Common myeloid progenitor, CD34-positive (primary cell): ENCODE measurements at places on chromosomes 6 and 20.

GRCh38 chr20:8647961-8648441 is 420.9 kb upstream of the PLCB4 start:
- no peak for DNase-seq

GRCh38 chr6:159104931-159105330 is 60.1 kb upstream of the TAGAP start:
- DNase-seq, result no peak

DNA sequence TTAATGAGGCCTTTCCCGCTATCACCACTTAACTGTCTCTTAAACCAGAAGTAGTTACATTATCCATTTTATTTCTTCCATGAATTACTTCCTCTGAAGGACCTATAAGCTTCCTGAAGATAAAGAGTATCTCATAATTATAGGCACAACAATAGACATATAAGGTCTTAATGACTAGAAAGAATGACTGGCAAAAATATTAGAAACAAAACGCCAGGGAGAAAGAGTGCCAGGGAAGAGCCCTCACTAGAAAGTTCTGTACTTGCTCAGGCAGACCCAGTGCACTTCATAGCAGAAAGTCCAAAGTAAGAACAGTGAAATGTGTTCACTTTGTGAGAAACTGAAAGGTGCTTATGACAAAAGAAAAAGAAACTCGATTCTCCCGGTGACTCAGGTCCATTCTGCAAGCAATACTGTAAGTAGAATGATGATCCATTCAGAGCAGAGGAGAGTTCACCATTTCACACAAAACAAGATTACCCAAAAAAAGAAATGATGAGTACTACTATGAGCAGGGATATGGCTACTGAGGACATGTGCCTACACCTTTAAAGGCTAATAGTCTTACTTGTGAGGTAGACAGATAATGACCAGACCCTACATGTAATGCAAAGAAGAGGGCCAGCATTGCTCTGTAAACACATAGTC is 5.5 kb downstream of the ZNF334 start:
- no peak for DNase-seq

DNA sequence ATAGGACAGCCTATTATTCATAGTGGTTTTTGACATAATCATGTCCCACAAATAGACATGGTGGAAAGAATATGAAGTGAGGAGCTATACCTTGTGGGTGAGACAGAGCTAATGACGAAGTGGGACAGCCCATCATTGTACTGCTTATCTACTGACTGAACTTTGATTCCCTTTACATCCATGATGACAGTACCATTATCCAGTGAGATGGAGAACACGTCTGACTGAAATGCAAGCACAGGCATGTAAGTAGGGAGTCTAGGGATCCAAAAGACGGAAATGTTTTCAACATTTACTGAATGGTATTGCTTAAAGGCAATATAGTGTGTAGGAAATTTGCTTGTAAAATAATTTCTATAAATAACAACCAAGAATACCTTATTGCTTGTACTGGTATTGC is 43.5 kb downstream of the FAM229B start:
- no peak for DNase-seq

DNA sequence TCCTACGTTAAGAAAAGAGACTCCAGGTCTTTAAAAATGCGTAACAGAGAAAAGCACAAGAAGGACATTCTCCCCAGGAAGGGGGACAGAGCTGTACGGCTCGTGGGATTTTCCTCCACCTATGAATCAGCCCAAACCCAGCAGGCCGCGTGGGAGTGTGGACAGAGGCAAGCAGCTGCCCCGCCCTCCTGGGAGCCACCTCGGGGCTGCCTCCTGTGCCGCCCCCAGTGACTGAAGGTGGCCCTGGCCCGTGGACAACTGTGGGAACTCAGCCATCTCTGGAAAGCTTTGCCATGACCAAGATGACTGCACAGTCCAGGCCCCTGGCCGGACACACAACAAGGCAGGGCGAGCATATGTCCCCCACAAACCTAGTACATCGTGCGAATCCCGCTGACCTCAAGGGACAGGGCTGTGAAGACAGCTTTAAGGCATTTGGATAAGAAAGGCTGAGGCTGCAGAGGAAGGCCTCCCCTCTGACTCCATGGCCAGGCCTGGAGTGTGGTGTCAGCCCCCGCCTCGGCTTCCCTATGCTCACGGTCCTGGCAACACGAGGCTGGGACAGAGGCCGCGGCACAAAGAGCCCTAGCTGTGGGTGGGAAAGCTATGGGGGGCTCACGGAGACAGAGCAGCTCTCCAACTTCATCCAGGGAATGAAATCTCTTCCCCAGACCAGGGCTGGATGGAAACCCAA is 26.9 kb downstream of the PXDC1 start:
- DNase-seq, result no peak

DNA sequence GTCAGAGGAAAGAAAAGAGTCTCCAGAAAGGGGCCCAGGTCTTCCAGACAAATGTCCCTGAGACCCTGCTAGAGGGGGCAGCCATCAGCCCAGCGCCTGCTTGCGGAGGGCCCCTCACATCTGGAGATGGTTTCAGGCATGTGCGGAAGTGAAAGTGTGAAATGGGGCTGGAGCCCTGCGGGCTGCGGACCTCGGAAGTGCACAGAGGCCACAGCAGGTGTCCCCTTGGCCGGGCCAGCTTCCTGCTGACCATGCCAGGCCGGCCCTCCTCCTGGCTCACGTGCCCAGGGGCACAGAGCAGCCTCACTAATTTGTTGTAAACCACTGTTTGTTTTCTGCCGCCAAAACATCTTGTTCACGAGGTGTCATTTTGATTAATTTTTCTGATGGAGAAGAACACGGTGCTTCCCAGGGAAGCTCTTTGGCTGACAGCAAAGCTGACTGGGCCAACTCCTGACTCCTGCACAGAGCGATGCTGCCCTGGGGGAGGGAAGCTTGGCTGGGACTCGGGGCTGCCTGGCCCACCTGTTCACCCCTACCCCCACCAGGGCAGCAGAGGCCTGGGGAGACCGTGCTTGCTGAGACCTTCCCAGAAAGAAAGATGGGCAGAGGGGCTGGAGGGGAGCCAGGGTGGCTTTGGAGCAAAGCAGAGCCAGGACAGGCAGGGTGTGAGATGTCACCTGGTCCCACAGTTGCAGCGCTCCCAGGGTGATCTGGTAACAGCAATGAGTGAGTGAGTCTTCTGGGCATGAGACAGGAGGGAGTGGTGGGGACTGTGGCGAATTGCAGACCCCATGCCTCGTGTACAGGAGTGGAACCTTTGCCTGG is 54.2 kb downstream of the BCAS4 start:
- DNase-seq, result no peak

- no peak for DNase-seq
Observed at GRCh38 chr6:114446342-114446741, 103.5 kb upstream of the HS3ST5 start.

DNA sequence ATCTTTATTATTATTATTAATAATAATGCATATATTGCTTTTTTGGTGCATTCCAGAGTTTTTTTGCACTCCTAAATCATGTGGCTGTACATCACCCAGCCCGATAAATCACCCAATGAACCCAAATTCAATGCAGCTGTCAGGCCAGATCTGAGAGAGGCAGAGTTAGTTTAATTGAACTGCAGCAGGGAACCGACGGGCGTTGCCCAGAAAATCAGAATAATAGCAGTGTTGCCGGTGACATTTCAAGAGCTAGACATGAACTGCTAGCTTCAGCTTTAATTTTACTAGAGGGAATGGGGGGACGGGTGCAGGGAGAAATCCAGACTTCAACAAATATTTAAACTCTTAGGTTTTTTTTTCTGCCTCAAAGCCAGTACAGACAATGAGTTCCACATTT is 135.0 kb downstream of the CLIC5 start:
- no peak for DNase-seq

- no peak for DNase-seq
Observed at GRCh38 chr6:46653439-46654195, 842 bp downstream of the SLC25A27 start.

DNA sequence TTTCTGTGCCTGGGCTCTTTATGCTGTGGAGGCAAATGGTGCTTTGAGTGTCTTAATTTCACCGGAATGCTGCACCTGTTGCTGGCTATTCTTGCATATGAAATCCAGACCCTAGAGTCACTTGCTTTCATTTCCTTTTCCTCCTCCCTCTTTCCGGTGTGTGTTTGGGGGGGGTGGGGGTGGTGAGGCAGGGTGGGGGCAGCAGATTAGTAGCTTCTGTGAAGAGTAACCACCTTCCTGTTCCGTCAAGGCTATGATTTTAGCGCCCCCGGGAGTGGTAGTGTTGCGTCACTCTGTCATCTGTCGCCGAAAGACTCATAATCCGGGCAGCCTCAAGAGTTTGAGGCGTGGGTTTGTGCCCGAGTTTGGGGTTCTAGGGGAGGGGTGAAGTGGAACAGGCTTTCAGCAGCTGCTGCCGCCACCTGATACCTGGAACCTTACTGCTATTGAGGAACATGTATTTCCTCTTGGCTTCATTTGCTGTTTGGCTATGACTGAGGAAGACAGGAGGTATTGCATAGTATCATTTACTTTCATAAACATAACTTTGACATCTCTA is 49.1 kb downstream of the UTRN start:
- DNase-seq, result peak; percentile 93

- DNase-seq, result no peak
Observed at GRCh38 chr20:6579824-6580223, 187.7 kb upstream of the BMP2 start.

GRCh38 chr6:14660806-14661579 is 543.4 kb downstream of the CD83 start:
- DNase-seq, result peak; percentile 92

- DNase-seq, result no peak
Observed at GRCh38 chr6:1509241-1509640, 100.5 kb upstream of the FOXC1 start.

GRCh38 chr6:83220121-83220520 is 27.0 kb downstream of the RWDD2A start:
- no peak for DNase-seq

- DNase-seq, result peak; percentile 64
Observed at GRCh38 chr20:48910347-48910781, 11.1 kb upstream of the ARFGEF2 start.

- DNase-seq, result no peak
Observed at GRCh38 chr6:89836639-89837222, 7.1 kb downstream of the CASP8AP2 start.

DNA sequence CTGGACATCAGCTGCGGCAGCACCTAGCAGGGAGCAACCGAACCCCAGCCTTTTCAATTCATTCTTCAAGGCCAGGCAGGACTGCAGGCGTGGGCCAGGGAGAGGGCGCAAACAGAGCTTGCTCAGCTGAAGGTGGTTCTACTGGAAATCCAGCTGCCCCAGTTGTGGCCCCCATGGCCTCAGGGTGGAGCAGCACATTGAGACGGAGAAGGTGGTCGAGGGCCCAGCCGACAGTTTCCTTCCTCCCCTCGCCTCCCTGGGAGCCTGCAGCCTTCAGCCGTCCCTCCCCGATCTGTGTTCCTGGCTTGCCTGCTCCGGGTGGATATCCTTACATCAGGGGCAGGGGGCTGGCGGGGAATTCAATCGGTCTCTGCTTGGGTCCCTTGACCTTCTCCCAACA is 217.8 kb downstream of the ANKRD60 start:
- no peak for DNase-seq

DNA sequence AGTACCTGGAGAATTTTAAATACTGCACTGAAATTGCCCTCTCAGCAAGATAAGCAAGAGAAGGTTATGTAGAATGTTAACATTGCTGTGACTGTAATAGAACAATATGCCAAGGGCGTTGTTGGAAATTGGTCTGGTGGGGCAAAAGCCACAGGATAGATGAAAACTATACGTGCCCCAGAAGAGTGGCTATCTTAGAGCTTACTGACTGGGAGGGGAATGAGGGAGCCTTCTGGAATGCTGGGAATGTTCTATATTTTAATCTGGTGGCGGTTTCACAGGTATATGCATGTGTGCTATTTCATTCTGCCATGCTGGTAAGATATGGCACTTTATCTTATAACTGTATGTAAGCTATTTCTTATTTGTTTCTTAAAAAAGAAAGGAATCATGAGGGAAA is 35.2 kb upstream of the YWHAB start:
- DNase-seq, result no peak

- no peak for DNase-seq
Observed at GRCh38 chr20:3681352-3681930, 369 bp downstream of the ADAM33 start.

DNA sequence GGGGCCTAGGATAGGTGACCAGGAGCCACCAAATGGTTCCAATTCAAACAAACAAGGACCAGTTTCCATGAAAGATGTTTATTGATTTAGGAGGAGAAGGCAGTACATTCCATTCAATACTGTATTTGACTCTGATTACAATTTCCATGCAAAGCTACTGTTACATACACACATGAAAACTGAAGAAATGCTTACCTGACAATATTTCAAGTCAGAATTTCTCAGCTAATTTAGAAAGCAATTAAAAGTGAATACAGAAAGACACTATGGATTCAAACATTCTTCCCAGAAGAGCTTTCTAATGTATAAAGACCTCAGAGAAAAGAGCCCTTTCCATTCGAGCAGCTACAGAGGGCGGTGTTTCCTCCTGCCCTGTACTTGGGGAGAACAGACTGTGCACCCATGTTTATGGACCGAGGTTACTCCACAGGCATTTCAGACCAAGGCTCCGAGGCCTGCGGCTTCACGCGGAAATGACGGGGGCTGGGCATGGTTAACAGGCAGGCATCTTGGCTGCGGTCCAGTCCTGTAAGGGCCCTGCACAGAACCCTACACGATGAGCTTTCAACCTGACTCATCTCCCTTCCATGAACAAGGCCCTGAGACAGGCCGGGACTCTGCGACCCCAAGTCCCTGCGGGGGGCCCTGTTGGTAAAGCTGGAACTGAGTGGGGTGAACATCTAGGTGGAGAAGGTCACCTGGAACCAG is 25.7 kb upstream of the TCFL5 start:
- DNase-seq, result peak; percentile 75

DNA sequence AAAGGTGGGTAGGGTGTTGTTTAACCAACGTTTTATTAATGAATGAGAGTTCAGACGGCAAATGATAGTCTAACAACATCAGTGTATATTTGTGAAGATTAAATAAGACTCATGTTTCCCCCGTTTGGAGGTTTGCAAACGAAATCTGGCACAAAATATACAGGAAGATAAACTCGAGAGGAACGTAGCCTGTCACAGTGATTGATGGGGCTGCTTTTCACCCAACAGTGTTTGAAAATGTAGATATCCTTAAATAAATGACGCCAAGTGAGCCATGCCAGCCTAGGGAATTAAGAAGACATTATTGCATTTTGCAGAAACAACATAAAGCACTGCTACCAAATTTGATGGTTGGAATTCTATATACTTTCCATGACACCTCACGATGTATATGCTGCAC is 696.5 kb upstream of the FLRT3 start:
- peak; percentile 33 for DNase-seq

DNA sequence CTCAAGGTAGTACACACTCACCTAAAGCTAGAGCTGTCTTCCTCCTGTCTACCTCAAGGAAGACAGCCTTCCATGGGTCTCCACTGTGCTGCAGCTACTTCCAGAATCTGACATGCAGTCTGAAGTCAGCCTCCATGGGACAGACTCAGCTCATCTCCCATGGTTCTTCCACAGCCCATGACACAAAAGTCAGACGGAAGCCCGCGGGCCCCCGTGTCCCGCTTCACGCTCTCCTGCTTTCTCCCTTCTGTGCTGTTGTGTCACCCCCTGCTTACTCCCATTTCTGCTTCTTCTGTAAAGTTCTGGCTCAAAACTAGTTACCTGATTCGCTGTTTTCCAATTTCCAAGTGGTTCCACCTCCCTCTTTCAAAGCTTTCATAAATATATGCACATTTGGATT is 184.5 kb downstream of the SYNE1 start:
- no peak for DNase-seq
